Myocyte (in vitro differentiated cells): ENCODE measurements at places on chromosomes 13 and 19.
A peak's percentile ranks its signal among the peaks of the same experiment; 100 is the strongest.

DNA sequence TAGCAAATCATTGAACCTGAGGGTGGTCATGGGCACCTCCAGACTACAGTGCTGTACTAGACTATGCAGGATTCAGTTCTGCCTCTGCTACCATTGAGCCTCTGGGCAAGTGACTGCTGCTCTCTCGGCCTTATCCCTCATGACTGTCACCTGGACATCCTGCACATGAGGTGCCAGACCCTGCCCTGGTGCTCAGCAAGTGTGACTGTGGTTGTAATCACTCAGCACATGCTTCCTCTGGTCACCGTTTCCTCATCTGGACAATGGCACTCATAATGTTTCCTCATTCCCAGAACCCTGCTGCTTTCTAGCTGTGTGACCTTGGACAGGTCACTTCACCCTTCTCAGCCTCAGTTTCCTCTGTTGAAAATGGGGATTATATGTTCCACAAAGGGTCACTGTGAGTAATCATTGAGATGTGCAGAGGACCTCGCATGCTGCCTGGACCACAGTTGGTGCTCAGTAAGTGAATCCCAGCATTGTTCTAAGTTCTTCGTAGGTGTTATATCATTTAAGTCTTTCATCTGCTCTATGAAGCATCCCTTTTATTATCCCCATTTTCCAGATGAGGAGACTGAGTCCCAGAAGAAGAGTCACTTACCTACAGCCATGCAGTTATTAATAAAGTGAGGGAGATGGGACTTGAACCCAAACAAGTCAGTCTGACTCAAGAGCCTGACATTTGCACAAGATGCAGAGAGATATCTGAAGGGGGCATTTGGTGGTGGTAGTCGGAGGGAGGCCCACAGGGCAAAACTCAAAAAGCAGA is 3.2 kb downstream of the SYT3 start:
- DNase-seq = no peak

DNA sequence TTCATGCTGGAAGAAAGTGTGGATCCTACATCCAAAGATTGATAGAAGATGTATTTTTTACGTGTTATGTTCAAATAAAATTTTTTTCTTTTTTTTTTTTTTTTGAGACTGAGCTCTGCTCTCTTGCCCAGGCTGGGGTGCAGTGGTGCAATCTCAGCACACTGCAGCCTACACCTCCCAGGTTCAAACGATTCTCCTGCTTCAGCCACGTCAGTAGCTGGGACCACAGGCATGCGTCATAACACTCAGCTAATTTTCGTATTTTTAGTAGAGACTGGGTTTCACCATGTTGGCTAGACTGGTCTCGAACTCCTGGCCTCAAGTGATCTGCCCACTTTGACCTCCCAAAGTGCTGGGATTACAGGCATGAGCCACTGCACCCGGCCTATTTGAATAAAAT is 65.7 kb downstream of the KLF12 start:
- no peak for DNase-seq

- no peak for DNase-seq
These were observed 138.6 kb downstream of the MIPEP start for GRCh38 chr13:23750383-23751121.

- DNase-seq = peak; percentile 100
These were observed 6.6 kb upstream of the BCL3 start for GRCh38 chr19:44741841-44742329.

DNA sequence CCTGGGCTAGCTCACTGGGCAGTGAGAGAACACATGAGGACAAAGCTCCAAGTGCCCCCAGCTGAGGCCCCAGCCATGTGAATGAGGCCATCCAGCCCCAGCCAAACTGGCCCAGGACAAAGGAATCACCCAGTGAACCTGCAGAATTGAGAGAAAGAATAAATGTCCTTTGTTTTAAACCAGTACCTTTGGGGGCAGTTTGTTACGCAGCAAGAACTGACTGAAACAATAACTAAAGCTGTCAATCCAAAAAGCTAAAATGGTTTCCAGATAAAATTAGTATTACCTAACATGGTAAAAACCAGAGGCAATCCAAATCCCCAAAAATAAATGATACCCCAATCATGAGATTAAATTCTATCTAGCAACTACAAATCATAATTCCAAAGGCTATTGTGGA is 69.6 kb downstream of the ZNF557 start:
- no peak for DNase-seq

DNA sequence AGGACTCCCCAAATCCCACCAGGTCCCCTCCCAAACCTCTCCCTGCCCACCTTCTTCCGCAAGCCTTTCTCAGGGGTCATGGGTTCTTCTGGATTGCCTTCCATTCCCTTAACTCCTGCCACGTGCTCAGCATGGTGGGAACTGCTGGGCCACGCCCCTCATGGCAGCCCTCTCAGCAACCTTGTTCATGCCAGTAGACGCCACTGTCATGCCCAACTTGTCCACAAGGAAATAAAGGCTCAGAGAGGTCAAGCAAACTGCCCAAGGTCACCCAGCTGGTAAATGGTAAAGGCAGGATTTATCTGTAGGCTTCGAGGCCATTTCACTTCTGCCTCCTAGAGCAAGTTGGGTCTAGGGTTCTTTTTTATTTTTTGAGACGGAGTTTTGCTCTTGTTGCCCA is 10.9 kb downstream of the PRAM1 start:
- DNase-seq = no peak

GRCh38 chr13:99507986-99508385 is 6.7 kb downstream of the TM9SF2 start:
- no peak for DNase-seq

DNA sequence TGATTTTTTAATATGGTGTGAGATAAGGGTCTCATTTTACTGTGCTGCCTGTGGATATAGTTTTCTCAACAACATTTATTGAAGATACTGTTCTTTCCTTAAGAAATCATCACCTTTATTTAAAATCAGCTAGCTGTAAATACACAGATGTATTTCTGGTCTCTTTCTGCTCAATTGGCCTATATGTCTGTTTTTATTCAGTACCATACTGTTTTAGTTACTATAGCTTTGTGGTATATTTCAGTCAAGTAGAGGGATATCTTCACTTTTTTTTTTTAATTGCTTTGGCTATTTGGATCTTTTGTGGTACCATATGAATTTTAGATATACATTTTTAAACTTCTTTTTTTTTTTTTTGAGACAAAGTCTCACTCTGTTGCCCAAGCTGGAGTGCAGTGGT is 16.7 kb upstream of the ZNF714 start:
- no peak for DNase-seq

GRCh38 chr13:27076421-27076820 is 95.2 kb downstream of the USP12 start:
- no peak for DNase-seq

GRCh38 chr19:35070471-35070870 is 28.9 kb downstream of the HPN start:
- no peak for DNase-seq

DNA sequence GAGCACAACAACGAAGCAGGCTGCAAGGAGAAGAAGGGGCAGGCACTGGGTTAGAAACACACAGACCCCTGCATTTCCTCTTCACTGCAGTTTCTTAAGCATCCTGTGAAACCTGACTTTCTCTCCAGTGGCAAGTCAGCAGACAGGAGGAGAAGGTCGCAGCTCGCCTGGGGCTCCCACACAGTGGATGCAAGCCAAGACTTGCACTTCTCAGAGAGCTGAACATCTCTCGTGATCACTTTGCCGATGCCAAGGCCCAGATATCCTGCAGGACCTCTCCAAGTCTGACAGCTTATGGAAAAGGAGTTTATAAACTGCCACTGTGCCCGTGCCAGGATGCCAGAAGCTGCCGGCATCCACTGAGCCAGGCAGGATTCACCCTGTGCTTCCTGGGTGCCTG is 18.4 kb downstream of the TMEM272 start:
- DNase-seq = no peak

GRCh38 chr19:1252821-1253513 is 4.6 kb downstream of the MIDN start:
- DNase-seq = peak; percentile 94

DNA sequence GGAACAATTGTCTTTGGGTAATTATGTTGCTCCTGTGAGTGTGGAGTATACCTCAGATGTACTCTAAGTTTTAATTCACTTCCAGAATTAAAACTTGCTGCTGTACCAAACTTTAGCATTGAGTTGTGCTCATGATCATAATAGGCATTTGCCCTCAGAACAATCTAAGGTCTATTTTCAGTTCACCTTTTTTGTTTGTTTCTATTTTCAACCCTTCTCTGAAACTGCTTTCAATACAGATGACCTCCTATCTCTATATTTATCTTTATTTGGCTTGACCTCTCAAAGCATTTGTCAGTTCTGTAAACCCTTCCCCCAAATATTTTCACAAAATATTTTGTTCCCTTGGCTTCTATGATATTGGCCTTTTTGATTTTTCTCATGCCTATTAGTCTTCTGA is 873.0 kb downstream of the OLFM4 start:
- no peak for DNase-seq

DNA sequence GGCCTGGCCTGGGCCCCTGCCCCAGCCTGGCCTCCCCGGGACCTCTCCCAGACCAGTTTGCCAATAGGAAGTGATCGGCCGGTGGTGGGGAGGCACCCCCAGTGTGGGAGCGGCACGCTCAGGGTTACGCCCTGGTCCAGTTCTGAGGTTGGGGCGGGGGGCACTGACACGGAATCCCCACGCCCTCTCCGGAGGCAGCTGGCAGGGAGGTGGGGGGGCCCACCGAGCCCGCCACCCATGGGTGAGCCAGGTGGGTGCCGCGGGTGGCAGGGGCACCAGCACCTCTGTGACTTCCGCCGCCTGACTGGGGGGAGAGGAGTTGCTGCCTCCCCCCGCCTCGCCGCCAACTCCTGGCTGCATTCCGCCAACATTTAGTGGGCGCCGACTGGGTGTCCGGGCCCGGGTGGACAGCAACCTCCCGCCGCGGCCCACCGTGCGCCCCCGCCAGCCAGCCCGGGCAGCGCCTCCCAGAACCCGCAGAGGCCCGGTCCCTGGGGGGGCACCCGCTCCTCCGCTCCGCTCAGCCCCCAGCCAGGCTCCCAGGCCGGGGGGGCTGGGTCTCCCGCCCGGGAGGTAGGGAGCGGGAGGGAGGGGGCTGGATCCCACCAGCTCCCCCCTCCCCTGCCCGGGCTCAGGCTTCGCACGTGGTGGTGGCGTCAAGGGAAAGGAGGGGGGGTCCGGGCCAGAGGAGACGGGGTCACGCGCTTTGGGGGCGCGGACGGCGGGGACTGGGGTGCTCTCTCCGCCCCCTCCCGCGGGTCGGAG is 2.0 kb downstream of the ZBTB7A start:
- peak; percentile 48 for DNase-seq

DNA sequence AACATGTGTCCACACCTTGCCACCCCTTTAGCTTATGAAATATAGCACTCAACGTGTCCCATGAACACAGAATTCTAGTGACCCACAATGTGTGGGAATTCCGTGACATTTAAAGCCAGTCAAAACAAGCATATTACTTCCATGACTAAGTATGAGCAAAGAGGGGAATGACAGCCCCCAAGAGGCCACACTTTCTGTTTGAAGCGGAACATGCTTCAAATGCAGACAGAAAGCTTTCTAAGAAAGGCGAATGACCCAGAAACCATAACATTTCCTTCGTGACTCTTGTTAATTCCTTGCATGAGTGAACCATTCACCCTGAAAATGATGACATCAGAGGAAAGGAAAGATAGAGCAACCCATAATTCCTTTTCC is 122.0 kb upstream of the FNDC3A start:
- no peak for DNase-seq

GRCh38 chr19:55384131-55384919 is at the start of gene TMEM238:
TMEM238 (minus strand) TSS chr19:55384292; CDS start chr19:55384259, 33 bp downstream.
- DNase-seq = no peak

- DNase-seq = peak; percentile 34
These were observed 2.1 kb upstream of the FGF9 start for GRCh38 chr13:21668732-21669275.

- DNase-seq = peak; percentile 15
These were observed 43.4 kb downstream of the BICRA start for GRCh38 chr19:47652285-47652684.

DNA sequence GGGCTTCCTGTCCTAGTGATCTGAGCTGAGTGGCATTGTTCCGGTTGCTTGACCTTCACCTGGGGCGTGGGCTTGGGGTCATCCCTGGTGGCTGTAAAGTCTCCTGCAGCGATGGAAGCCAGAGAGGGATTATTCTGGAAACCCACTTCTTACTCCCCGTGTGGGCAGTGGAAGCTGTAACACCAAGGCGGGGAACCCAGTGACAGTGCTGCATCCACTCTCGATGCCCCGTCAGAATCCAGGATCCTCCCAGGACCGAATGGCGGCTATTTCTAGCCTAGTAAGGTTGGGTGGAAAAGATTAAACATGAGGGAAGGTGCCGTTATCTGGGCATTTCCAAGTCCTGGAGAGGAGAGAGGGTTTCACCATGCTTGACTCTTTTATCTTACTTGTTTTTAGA is 280.6 kb downstream of the ZNF536 start:
- no peak for DNase-seq

DNA sequence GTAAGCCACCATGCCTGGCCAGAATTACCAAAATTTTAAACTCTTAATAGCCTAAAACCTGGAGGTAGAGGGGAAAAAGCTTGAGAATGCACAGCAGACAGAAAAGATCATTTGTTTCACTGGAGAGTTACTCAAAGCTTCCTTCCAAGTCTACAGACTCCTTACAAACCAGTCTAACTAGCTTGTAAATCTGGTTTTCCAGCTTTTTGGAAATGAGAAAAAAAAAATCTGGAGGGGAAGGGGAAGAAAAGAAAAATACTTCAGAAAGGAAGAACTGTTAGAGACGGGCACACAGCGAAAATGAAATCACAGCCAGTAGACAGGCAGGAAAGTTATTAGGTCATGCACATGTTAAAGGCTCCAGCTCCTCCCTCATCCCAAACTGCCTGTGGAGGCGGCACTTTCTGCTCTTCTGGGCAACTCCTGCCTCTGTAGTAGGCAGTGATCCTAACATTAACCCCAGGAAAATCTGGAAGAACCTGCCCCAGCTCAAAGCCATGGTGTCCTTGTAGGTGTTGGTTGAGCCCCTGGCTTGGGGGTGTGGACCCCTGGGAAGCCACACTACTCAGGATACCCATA is 17.3 kb downstream of the PARP4 start:
- no peak for DNase-seq

DNA sequence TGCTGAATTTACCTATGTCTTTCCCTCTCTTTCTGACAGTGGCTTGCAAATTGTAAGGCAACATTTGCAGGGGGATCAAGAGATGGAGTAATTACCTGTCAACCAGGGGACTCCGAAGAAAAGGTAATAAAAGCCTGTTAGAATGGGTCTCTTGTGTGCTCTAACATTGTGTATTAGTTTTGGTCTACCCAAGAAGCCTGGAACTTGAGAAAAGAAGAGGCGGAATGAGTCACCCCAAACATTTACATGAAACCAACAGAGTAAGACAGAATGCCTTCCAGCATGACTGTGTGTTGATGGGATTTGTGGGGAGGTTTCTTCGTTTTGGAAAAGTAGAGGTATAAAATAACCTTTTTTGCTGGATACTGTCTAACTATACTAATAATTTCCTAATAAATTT is 36.7 kb downstream of the ZAR1L start:
- peak; percentile 26 for DNase-seq

DNA sequence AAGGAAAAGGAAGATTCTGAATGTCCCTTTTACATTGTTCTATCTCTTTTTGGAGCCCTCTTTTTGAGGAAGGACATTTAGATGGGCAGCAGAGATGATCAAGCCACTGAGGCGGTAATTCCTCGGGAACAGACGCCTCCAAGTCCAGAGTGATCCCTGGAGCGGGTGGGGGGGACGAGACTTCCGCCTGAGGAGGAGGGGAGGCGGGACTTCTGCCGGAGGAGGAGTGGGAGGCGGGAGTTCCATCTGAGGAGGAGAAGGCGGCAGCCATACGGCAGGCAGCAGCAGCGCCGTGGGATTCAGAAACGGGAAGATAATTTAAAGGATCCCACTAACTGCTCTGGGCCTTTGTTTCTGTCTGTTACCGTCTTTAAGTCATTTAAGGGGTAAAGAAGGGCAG is 37.6 kb upstream of the CD177 start:
- no peak for DNase-seq

- DNase-seq = no peak
These were observed 446.0 kb downstream of the PCDH20 start for GRCh38 chr13:60969656-60970055.
